ENCODE measurements at places on chromosomes 11 and 22. TPM values are rescaled to one million over a fixed set of nuclear protein-coding genes. Genes with fewer than 3 reads are reported as not detected.

The IGSF22 gene
- total RNA-seq: 2.6 TPM

The MPZL3 gene
- 4.2 TPM for total RNA-seq

DNA sequence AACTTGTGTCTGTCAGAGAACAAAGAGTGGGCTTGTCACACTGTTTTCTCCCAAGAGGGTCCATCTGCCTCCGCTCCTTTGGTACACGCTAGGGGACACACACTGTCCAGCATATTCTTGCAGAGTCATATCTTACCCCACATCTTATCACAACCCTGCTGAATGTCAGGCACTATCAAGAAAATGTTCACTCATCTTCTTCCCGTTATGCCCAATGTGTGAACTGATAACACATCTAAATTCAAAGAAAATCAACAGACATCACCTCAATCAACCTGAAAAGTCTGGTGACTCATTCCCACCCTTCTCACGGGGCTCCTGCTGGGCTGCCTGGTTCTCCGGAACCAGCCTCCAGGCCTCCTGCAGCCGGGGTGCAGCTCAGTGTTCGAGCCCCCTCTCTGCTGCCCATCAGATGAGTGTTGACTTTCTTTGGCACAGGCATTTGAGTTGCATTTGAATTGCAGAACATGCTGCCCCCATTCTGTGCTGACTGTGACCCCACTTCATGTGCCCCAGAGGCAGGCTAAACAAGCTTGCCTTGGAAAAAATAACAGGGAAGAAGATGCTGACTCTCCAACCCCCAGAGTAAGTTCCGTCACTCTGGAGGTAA is 19.4 kb downstream of the GRAP2 start:
- DNase-seq: no peak

- no peak for DNase-seq
These were observed 206.3 kb upstream of the BLID start for GRCh38 chr11:122322329-122322728.

The UCP3 gene
- total RNA-seq: 11.0 TPM

The POLR2L gene
- 39.0 TPM for total RNA-seq

GRCh38 chr11:128155590-128155989 is 431.8 kb downstream of the ETS1 start:
- no peak for DNase-seq

DNA sequence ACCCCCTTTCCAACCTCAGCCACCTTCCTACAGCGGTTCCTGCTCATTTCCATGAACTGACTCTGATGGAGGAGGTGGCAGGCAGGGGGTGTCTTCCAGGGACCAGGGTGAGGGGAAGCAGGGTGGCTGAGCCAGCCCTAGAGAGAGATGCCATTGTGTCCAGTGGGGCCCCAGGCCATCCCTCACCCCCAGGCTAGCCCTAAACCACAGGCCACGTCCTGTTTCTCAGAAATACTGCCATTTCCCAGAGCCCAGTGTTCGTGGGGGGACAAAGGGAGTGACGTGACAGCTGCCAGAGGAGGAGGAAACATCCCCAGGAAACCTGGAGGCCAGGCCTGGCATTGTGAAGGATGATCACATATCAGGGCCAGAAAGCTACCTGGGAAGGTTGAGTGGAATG is 39.5 kb downstream of the CHRDL2 start:
- no peak for DNase-seq

GRCh38 chr11:36456156-36456555 is 53.9 kb downstream of the TRAF6 start:
- DNase-seq: no peak

- DNase-seq: no peak
These were observed 363.0 kb downstream of the LUZP2 start for GRCh38 chr11:24859801-24860300.

The OR6Q1 gene
- not detected for total RNA-seq

The TRIM29 gene
- total RNA-seq: not detected

The BTBD18 gene
- not detected for total RNA-seq

DNA sequence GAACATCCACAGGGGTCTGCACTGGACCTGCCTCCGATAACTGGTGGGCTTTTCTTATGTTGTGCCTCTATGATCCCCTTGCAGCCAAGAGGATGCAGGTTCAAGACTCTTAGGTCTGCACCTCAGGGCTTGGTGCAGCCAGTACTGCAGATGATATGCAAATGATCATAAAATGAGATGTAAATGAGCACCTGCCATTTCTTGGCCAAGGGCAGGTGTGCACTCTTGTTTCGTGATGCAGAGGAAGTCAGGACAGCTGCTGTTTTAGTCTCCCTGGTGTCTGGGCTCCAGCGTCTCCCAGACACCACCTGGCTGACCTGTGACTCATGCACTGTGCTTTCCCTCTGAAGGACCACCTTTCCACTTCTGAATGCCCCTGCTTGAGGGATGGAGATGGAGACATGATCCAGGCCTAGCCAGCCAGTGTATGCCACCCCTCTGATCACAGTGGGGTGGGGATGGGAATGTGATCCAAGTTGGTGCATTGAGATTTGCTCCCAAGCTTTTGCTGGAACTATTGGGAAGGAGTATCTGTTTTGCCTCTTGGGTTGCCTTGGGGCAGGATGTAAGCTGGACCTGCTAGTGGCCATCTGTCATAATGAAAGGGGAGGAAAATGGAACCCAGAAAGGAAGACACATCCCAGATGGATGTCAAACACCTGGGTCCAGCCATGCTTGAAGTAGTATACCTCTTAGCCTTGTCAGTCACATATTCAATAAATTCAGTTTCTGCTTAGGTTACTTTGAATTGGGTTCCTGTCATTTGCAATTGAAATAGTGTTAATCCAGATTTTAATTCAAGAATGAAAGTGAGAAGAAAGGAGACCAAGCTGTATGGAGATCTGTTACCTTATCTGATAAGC is 3.3 kb upstream of the KCNJ11 start:
- DNase-seq: peak; percentile 37
